Stimulated activated CD4-positive, alpha-beta T cell treated with anti-CD3 and anti-CD28 coated beads, Interleukin-15, amount 100 ng/mL, for 48 hours (primary cell): ENCODE measurements at places on chromosomes 12 and 14.

- no peak for DNase-seq
Observed at GRCh38 chr12:100992194-100992593, 197.6 kb downstream of the ANO4 start.

DNA sequence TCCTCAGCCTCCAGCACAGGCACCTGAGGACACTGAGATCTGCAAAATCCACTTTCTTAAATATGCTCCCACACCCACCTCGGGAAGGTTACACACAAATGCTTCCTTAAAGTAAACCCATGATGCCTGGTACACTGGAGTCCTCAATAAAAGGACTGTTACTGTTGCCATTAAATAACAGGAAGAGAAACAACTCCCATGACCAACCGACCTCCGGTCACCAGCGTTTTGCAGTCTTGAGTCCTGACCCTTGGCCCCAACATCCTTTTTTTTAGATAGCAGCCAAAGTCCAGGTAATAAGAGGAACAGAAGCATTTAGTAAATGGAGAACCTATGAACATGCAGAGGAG lies 42.4 kb downstream of the ITPK1 start:
- DNase-seq = no peak

GRCh38 chr14:75927564-75928087 lies 54.2 kb downstream of the TGFB3 start:
- no peak for DNase-seq

GRCh38 chr12:21439347-21439746 lies 1.9 kb downstream of the PYROXD1 start:
- DNase-seq = no peak

GRCh38 chr12:49033611-49034285 lies 15.2 kb upstream of the PRKAG1 start:
- DNase-seq = no peak

GRCh38 chr14:53103636-53104340 lies 49.3 kb downstream of the DDHD1 start:
- no peak for DNase-seq

- no peak for DNase-seq
Observed at GRCh38 chr14:57227083-57227482, 41.6 kb downstream of the EXOC5 start.
